ENCODE measurements at places on chromosomes 11 and 22. TPM values are rescaled to one million over a fixed set of nuclear protein-coding genes. Genes with fewer than 3 reads are reported as not detected.
A peak's percentile ranks its signal among the peaks of the same experiment; 100 is the strongest.

The FOLH1 gene
- total RNA-seq, result not detected

The KDM4E gene
- total RNA-seq, result not detected

The PNPLA3 gene
- not detected for total RNA-seq

The PAX6 gene
- not detected for total RNA-seq

The DRICH1 gene
- total RNA-seq, result 0.66 TPM

The ZFPL1 gene
- total RNA-seq, result 33.5 TPM

GRCh38 chr11:67111261-67111660 lies 7.8 kb upstream of the KDM2A start:
- H3K27ac ChIP-seq, result no peak overlapping the region
- H3K36me3 ChIP-seq, result no peaks in the 10 kb centered on the region
- peaks cover 10% of the 10 kb centered on the region for H3K4me1 ChIP-seq

GRCh38 chr11:13016415-13016814 lies 7.3 kb downstream of the RASSF10 start:
- H3K36me3 ChIP-seq, result no peaks in the 10 kb centered on the region
- DNase-seq, result no peak
- H3K4me1 ChIP-seq, result no peaks in the 10 kb centered on the region
- no peak overlapping the region for H3K4me3 ChIP-seq
- H3K27ac ChIP-seq, result no peak overlapping the region
- H3K27me3 ChIP-seq, result peaks cover 3% of the 10 kb centered on the region

DNA sequence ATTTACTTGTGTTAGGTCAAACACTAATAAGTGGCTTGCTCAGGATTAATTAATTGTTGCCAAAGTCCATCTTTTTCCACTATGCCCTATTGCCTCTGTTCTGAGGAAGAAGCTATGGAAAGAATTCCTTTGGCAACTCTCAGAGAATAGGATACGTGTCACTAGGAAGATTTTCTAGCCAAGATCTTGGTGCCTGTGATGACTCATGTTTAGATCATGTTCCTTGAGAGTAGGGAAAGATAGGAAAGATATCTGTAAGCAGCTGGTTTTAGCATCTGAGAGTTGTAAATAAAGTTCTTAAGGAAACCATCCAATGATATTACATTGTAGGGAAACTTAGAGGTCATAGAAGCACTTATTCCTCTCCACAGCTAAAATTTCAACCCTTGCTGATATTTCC lies 15.7 kb downstream of the SLN start:
- H3K27ac ChIP-seq, result no peak overlapping the region
- H3K4me1 ChIP-seq, result no peaks in the 10 kb centered on the region
- H3K4me3 ChIP-seq, result no peak overlapping the region
- H3K36me3 ChIP-seq, result no peaks in the 10 kb centered on the region
- no peaks in the 10 kb centered on the region for H3K27me3 ChIP-seq

DNA sequence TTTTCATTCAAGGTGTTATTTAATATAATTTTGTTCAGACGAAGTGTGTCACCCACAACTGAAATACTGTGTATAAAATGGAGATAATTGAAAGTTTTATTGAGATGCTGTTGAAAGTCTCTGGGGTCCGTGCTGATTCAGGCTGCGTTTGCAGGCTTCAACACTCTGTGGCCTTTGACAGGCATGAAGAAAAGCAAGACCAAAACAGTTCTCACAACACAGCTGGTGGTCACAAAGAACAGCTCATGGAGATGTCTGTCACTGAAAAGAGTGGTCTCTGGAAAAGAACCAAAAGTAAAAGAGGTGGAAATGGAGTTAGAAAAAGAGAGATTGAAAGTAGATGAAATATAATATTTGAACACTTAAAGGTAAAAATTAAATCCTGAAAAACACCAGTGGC lies 9.8 kb upstream of the MPPED2 start:
- H3K4me3 ChIP-seq, result no peak overlapping the region
- no peaks in the 10 kb centered on the region for H3K4me1 ChIP-seq
- DNase-seq, result no peak
- no peaks in the 10 kb centered on the region for H3K36me3 ChIP-seq
- no peaks in the 10 kb centered on the region for H3K27me3 ChIP-seq

DNA sequence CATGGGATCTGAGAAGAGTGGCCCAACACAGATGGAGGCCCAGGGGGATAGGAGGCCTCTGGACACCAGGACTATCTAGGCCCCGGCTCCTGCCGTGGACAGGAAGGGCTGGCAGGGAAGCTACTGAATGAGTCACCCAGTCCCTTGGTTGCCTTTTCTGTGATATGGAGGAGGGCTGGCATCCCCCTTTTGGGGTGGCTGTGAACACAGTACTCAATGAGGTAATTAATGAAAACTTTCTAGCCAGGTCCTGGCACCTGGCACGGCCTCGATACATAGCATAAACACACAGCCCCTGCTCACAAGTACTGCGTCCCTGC lies 163.2 kb downstream of the CHST1 start:
- no peak overlapping the region for H3K4me3 ChIP-seq
- H3K27ac ChIP-seq, result no peak overlapping the region
- no peak for DNase-seq
- H3K36me3 ChIP-seq, result no peaks in the 10 kb centered on the region
- no peaks in the 10 kb centered on the region for H3K4me1 ChIP-seq
- H3K27me3 ChIP-seq, result no peaks in the 10 kb centered on the region

DNA sequence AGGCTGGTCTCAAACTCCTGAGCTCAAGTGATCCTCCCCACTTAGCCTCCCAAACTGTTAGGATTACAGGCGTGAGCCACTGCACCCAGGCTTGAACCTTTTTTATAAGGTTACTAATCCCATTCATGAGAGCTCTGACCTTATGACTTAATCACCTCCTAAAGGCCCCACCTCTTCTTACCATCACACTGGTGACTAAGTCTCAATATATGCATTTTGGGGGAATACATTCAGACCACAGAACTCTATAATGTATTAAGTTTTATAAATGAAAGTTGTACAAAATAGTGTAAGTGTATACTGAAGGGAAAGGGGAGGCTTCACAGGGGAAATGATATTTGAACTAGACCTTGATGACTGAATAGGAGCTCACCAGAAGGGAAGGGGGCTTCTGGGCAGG lies 28.4 kb upstream of the RBFOX2 start:
- no peak for DNase-seq
- H3K4me1 ChIP-seq, result no peaks in the 10 kb centered on the region
- no peak overlapping the region for H3K4me3 ChIP-seq

GRCh38 chr22:21014202-21014725 lies 701 bp upstream of the P2RX6 start:
- peaks cover 18% of the 10 kb centered on the region for H3K4me1 ChIP-seq
- H3K27ac ChIP-seq, result peak overlapping the region; percentile 90
- peak overlapping the region; percentile 74 for H3K4me3 ChIP-seq

DNA sequence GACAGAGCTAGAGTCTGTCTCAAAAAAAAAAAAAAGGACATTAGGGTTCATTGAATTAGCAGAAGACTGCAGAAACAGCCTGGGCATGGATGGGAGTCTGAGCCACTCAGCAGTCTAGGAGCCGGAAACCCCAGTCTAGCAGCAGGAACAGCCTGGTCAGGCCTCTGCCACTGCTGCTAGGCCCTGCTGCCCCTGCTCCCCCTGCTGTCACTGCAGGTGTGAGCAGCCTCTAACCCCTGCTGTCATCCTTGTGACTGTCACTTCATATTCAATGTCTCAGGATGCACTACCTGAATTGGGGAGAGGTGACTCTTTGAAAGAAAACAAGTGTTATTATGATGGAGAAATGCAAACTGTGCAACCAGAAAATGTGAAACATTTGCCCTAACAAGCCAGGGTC lies 7.0 kb upstream of the DDX17 start:
- no peaks in the 10 kb centered on the region for H3K27me3 ChIP-seq
- no peak overlapping the region for H3K27ac ChIP-seq
- H3K36me3 ChIP-seq, result no peaks in the 10 kb centered on the region
- no peak overlapping the region for H3K4me3 ChIP-seq
- DNase-seq, result peak; percentile 47

- H3K27ac ChIP-seq, result no peak overlapping the region
- H3K36me3 ChIP-seq, result no peaks in the 10 kb centered on the region
- H3K27me3 ChIP-seq, result no peaks in the 10 kb centered on the region
- no peaks in the 10 kb centered on the region for H3K4me1 ChIP-seq
- DNase-seq, result no peak
These were observed 948.5 kb upstream of the CCDC90B start for GRCh38 chr11:84234462-84235202.

DNA sequence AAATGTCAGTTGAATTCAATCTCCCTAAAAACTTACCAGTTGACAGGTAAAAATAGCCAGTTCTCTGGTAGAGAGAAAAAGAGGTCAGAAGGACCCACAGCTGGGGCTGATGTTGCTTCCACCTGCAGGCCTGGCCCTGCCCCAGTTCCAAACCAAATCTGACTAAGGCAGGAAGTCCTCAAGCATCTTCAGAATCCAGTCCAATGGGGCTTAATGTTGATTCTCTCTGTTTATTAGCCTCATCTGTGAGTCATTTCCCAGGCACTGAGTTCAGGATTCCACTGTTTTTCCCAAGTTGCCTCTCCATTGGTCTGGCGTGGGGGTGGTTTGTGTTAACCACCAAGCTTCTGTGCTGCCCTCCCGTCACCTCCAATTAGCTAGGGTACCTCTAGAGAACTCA lies 601.8 kb downstream of the INSC start:
- H3K4me3 ChIP-seq, result no peak overlapping the region
- H3K4me1 ChIP-seq, result no peaks in the 10 kb centered on the region
- no peak overlapping the region for H3K27ac ChIP-seq
- DNase-seq, result no peak
- no peaks in the 10 kb centered on the region for H3K36me3 ChIP-seq
- H3K27me3 ChIP-seq, result no peaks in the 10 kb centered on the region
